HCEC 1CT (cell line): ENCODE measurements at places on chromosomes 6 and 20.

DNA sequence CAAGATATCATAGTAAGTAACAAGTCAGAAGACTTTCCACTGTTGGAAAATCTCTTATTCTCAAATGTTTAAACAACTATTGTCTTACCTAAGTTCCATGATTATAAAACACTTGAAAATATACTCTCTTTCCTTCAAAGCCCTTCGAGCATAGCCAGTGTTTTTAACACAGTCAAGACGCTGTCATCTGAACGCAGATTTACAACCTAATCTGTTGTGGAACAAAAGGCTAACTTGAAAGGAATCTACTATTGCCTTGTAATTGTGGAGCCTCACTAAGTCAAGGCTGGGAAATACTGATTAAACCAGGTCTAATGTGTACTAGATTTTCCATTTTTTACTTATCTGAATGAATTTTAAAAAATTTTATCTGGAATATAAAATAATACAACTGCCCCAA is 205.8 kb downstream of the TRDN start:
- no peak for DNase-seq

GRCh38 chr6:16488813-16489212 is 250.4 kb downstream of the GMPR start:
- DNase-seq = no peak

GRCh38 chr20:40866056-40866455 is 162.6 kb upstream of the TOP1 start:
- DNase-seq = no peak

GRCh38 chr6:20605581-20605980 is 71.3 kb downstream of the CDKAL1 start:
- DNase-seq = peak; percentile 72

DNA sequence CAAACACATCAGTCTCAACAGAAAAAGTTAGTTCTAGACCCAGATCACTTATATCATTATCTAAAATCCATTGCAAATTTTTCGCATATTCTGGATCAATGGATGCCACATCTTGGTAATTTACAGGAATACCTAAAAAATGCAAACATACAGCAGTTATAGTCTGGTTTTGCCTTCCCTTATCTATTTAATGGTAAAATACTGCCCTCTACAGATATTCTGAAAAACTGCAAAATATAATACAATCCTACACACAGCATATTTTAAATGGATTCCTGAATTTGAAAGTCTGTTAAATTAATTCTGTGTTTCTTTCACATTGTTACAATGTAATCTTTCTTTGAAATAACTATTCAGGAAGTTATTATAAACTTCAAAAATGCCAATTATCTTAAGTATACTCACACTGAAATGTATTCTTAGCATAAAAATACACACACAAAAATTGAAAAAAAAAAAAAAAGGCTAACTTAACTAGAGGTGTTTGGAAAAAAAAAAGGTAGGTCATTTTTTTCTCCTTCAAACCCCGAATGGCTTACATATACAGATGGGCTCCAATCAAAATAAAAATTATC is 88.4 kb downstream of the HACE1 start:
- DNase-seq = peak; percentile 53

DNA sequence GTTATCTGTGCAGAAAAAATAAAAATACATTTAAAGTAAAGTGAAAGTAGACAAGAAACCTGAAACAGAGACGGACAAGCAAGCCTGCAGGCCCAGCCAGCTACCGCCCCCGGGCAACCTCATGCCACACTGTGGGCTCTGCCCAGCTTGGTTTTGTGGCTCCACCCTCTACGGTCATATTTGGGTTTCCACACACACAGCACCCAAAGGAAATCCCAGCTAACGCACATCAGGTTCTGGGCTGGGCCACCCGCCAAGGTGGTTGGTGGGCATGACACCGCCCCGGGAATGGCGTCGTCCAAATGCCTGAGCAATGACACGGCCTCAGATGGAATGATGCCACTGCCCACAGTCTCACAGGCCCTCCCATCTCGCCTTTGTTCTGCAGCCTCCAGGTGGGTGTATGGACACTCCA is 22.9 kb downstream of the FAM110A start:
- peak; percentile 56 for DNase-seq

DNA sequence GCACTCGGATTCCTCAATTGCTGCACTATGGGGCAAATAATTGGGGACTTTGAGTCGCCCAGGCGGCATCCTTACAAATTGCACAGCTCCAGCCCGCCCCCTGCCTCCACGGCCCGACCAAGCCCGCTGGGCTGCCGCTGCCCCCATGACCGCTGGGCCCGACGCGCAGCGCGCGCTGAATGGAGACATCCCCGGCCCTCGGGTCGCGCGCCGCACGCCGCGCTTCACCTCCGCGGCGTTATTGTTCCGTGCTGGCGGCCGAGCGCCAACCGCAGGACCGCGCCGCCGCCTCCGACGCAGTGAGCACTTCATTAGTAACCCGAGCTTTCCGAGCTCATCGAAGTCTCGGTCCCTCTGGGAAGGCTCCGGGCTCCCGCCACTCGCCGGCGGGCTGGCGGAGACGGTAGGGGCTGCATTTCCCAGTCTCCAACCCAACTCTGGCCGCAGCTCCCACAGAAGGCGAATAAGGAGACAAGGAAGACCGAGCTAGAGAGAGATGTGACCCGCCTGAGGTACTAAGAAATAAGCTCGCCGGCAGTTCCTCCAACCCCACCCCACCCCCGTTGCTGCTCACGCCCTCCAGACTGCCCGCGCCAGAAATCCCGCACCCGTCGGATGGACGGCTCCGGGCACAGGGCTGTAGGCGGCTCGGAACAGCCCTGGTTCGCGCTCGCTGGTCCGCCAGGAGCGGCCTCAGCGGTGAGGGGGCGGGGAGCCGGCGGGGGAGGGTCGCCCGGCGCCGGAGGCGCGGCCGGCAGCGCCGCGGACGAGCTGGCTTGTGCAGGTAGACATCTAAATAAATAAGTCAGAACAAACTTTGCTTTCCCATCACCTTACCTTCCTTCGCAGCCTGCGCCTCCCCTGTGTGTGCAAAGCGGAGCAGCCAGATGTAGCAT is 703 bp downstream of the EPHA7 start:
- DNase-seq = no peak

GRCh38 chr20:39986173-39986904 is 702.7 kb downstream of the MAFB start:
- DNase-seq = no peak

- DNase-seq = no peak
Observed at GRCh38 chr6:37283268-37283667, 25.3 kb upstream of the TMEM217 start.

- no peak for DNase-seq
Observed at GRCh38 chr20:50628332-50628731, 63.0 kb downstream of the RIPOR3 start.

DNA sequence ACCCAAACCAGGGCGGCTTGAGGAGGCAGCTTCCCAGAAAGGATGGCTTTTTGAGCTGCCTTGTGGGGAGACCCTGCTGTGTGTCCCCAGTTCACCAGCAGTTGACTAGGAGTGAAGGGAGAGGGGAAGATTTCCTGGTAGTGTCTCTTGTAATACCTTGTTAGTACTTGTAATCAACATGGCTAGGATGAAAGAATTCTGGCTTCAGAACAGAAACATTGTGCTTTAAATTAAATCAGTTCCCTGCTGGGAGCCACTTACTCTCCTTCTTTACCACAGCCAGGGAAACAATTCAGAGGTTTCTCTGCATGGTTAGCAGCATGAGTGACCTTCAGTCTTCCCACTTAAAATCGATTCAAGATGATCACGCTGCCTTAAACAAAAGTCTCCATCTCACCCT is 525.4 kb upstream of the ID4 start:
- no peak for DNase-seq

- DNase-seq = no peak
Observed at GRCh38 chr20:10536531-10536930, 101.4 kb downstream of the SLX4IP start.

DNA sequence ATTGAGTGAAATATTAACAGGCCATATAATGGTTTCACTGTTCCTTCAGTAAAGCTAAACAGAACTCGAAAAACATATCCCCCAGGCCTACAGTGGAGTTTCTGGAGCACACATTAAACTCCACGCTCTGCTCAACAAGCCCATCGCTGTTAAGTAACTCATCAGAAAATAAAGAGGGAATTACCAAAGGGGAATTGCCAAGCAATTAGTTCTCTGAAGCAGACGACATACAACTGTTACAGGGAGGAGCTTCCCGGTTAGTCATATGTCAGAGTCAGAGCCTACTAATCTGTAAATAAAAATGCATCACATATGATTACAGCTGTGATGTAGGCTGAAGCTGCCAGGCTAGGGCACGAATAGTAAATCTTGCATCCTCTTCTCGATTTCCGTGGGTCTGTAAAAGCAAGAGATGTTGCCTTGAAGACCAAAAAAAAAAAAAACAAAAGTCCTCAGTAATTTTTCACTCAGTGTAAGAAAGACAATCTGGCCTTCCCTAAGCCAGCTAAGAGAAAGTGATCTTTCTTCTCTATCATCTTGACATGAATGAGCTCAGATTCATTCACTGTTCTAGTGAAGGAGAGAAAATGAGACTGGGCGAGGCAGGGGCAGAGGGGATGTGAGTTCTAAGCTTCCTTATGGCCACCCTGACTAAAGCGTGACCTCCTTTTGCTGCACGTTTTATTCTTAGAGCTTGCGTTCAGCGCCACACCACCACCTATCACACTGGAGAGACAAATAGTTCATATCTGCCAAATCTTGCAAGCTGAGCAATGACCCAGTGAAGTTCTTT is 13.8 kb downstream of the ATXN1 start:
- peak; percentile 87 for DNase-seq

DNA sequence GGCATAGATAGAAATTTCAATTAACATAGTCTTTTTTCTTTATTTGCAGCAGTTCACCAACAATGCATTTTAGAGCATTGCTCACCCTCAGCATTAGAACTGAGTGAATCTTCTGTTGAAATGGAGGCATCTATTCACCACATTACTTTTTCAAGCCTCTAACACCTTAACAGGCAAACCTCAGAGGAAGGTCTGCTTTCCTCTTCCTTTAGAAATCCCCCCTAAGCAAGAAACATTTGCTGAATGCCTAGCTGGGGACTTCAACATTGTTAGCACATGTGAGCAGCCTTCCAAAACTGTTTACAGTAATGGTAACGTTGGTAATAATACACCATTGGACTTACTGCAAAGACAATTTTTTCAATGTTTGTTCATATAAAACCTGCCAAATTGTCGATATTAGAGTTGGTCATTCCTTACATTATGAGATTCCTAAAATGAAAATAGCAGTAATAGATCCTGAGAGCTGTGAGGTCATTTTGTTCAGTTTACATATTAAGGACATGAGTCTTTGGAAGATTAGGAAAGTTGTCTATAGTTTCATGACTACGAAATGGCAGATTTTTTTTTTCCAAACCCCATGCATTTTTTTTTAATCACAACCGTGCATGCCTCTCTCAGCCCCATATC is 20.6 kb upstream of the AKIRIN2 start:
- DNase-seq = peak; percentile 78

DNA sequence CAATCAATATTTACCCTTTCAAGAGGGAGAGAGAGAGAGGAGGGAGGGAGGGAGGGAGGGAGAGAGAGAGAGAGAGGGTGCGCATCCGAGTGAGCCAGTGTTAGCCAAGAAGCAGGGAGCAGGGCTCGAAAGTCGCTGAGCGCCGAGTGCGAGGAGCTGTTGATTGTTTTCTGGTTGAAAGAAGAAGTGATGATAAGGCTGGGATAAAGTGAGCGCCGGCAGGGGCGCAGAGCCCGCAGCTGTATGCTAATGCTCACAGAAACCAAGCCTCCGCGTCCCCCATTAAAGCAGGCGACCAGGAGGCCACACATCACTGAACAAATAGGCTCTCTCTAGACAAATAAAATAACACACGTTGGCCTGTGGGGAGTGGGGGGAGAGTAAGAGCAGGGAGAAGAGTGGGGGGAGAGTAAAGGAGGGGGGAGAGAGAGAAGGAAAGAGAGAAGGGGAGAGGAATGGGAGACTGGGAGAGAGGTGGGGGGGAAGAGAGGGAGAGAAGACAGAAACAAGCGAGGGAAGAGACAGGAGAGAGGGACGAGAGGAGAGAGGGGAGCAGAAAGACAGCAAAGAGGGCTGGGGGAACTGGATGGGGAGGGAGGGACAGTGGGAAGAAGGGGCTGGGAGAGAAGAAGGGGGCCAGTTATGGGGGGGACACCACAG is 5.0 kb upstream of the INSM1 start:
- no peak for DNase-seq

DNA sequence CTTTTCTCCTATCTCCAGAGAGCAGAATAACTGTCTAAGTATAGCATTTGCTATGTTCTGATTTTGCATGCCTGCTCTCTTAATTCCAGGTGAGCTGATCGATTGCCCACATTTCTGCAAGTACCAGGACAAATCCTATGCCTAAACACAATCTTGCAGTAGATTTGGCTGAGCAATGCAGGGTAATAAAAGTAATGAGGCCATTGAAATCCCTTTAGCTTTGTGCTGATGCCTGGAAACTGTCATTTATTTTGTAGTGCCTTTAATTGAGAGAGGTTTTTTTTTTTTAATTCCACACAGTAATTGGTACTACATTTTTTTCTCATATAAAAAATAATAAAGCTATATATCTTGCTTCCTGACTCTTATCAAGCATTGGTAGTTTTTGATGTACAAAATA is 252.3 kb downstream of the NKAIN2 start:
- no peak for DNase-seq

DNA sequence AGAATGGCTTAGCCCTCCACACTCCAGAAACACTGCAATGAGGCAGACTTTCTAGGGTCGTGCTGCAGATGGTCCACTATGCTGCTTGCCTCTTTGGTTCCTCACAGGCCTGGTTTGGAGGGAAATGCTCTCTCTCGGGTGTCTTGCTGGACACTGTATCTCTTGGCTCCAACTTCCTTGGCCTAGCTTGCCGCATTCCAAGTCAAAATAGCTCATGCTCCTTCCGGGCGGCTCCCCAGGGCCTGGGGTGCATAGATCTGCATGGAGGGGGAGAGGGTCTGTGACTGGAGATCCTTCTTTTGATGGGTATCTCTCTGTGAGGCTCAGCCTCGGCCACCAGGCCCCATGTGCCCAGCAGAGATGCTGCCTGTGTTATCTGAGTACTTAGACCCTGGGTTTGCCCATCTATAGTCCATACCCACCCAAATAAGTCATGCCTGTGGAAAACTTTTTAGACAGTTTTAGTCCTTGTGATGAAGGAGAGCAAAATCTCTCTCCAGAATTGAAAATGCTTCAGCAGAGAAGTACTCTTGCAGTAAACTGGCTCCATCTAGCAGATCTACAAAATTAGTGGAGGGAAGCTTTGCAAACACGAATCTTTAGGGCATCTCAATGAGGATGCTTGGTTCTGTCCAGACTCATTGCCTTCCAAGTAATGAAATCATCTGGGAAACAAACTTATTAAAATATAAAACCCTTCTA is 264.1 kb upstream of the RIN2 start:
- DNase-seq = no peak

DNA sequence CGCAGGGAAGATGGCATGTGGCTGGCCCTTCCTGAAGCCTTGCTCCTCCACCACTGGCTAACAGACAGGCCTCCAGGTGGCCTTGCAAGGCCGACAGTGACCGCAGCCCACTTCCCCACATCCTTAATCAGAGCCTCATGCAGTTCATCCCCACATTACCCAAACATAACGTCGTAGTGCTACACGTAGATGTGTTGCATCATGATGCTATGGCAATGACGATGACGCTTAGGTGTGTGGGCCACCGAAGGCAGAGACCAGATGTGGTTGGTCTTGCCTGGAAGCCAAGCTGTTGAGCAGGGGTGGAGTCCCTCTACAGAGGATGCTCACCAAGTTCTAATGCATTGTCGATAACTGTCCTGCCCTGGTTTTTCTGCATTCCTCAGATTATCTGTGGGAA is 5.6 kb downstream of the CD93 start:
- no peak for DNase-seq

GRCh38 chr6:24774696-24775519 is at the start of gene GMNN:
GMNN (plus strand) TSS chr6:24774937; CDS start chr6:24777247, 2,310 bp downstream.
- peak; percentile 93 for DNase-seq

GRCh38 chr6:148648754-148649453 is 97.9 kb upstream of the UST start:
- no peak for DNase-seq
